ENCODE measurements at places on chromosomes 2 and 18. TPM values are rescaled to one million over a fixed set of nuclear protein-coding genes. Genes with fewer than 3 reads are reported as not detected.

UGT1A4 gene
- polyA plus RNA-seq = not detected

NXPH2 gene
- 6.8 TPM for polyA plus RNA-seq

SCN7A gene
- 12.7 TPM for polyA plus RNA-seq

ROCK1 gene
- 73.7 TPM for polyA plus RNA-seq

FAM110C gene
- polyA plus RNA-seq = 10.6 TPM

IMPA2 gene
- 89.9 TPM for polyA plus RNA-seq
